Gastrocnemius medialis (tissue), 4 donors: ENCODE measurements at places on chromosomes 11 and 22. TPM values are rescaled to one million over a fixed set of nuclear protein-coding genes. Genes with fewer than 3 reads are reported as not detected.

CLDN5 gene
- 108 TPM for total RNA-seq

DNA sequence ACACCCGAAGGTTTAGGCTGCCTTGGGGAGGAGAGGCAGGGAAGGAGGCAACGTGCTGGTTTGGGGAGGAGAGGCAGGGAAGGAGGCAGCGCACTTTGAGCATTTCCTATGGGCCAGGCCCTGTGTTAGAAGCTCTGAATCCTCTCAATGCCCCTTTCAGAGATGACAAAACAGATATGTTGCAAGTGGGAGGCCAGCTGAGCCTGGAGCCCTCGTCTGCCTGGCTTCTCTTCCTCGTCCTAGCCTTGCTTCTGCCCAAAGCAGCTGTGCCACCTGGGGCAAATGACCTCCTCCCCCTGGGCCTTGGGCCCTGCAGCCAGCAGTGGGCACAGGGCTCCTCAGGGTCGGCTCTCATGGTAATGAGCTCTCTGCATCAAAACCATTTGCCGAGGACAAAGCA is 15.3 kb upstream of the LRRC32 start:
- H3K4me1 ChIP-seq, result no peaks in the 10 kb centered on the region
- no peaks in the 10 kb centered on the region for H3K36me3 ChIP-seq
- H3K27ac ChIP-seq, result no peak overlapping the region
- no peak for DNase-seq

SYT7 gene
- 1.8 TPM for total RNA-seq

- no peak for DNase-seq
- H3K27me3 ChIP-seq, result no peaks in the 10 kb centered on the region
- H3K4me3 ChIP-seq, result no peak overlapping the region
- no peaks in the 10 kb centered on the region for H3K36me3 ChIP-seq
- H3K4me1 ChIP-seq, result peaks cover 8% of the 10 kb centered on the region
These were observed 39.5 kb upstream of the EP300 start for GRCh38 chr22:41052661-41053490.

GRCh38 chr11:20026629-20027555 is 133.4 kb downstream of the DBX1 start:
- DNase-seq, result no peak
- H3K36me3 ChIP-seq, result no peaks in the 10 kb centered on the region
- H3K27me3 ChIP-seq, result no peaks in the 10 kb centered on the region
- peaks cover 12% of the 10 kb centered on the region for H3K4me1 ChIP-seq
- no peak overlapping the region for H3K27ac ChIP-seq

APOA4 gene
- total RNA-seq, result 2.6 TPM

DNA sequence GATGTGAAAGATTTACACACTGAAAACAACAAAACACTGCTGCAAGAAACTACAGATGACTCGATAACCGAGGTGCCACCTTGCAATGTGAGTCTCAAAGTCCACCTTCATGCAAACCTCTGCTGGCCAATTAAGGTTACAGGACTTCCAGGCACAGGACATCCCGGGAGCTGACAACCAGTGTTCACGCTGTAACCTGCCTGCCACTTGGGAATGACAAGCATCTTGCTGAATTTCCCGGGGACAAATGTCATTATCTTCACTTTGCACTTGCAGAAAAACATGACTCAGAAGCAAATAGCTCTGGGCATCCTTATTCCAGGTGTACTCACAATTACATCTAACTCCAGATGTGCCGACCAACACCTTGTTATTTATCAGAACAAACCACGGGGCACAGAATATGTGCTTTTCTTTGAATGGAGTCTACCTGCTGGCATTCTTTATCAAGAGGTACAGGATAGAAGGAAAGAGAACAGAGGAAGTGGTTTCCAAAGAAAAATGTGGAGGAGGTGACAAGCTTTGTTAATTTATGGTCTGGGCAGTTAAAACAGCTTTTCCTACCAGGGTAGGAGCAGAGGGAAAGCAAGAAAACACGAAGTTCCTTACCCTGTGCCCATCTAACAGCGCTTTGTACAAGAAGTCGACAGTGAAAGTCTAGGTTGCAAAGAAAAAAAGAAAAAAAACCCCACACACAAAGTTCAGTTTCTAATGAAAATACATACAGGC is 72.3 kb downstream of the SHANK2 start:
- no peak overlapping the region for H3K27ac ChIP-seq
- no peaks in the 10 kb centered on the region for H3K36me3 ChIP-seq
- no peak overlapping the region for H3K4me3 ChIP-seq
- H3K4me1 ChIP-seq, result no peaks in the 10 kb centered on the region
- peaks cover under 1% of the 10 kb centered on the region for H3K27me3 ChIP-seq

DNA sequence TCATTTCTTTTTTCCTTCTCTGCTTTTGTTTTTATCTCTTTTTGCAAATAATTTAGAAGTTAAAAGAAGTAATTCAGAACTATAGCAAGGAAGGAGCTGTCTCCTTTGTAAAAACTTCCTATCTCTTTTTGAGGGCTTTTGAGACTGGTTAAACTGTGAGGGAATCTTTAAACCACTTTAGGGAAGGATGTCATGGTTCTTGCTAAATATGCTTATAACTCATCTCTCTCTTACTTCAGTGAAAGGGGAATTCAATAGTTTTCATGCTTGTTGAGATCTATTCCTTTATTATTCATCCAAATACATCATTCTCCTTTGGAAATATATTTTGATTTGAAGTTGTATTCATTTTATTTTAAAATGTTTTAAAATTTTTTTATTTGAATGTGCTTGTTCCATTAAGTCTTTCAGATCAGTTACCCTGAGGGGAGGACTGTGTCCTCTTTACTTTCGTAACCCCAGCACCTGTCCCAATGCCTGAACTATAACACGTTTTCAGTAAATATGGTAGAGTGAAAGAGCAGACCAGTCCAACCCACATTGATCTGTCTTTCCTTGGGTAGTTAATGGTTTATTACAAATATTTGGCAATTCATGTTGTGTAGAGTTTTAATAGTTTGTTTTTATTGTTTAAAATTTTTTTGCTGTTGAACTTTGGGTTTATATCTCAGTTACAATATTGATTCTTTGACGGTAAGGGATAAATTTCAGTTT is 27.5 kb downstream of the AMOTL1 start:
- peaks cover 89% of the 10 kb centered on the region for H3K4me1 ChIP-seq
- H3K4me3 ChIP-seq, result no peak overlapping the region
- DNase-seq, result no peak
- no peaks in the 10 kb centered on the region for H3K36me3 ChIP-seq

GRCh38 chr22:45804986-45805325 is 133.3 kb downstream of the ATXN10 start:
- peaks cover 14% of the 10 kb centered on the region for H3K4me1 ChIP-seq
- no peak overlapping the region for H3K27ac ChIP-seq
- H3K27me3 ChIP-seq, result no peaks in the 10 kb centered on the region
- no peak for DNase-seq
- peaks cover 6% of the 10 kb centered on the region for H3K36me3 ChIP-seq
